ENCODE measurements at places on chromosomes 1 and 21. TPM values are rescaled to one million over a fixed set of nuclear protein-coding genes. Genes with fewer than 3 reads are reported as not detected.

The MAP3K21 gene
- total RNA-seq: 1.3 TPM

The LCE2B gene
- total RNA-seq: not detected

GRCh38 chr1:156079762-156080161 lies 2.5 kb downstream of the MEX3A start:
- DNase-seq: no peak

DNA sequence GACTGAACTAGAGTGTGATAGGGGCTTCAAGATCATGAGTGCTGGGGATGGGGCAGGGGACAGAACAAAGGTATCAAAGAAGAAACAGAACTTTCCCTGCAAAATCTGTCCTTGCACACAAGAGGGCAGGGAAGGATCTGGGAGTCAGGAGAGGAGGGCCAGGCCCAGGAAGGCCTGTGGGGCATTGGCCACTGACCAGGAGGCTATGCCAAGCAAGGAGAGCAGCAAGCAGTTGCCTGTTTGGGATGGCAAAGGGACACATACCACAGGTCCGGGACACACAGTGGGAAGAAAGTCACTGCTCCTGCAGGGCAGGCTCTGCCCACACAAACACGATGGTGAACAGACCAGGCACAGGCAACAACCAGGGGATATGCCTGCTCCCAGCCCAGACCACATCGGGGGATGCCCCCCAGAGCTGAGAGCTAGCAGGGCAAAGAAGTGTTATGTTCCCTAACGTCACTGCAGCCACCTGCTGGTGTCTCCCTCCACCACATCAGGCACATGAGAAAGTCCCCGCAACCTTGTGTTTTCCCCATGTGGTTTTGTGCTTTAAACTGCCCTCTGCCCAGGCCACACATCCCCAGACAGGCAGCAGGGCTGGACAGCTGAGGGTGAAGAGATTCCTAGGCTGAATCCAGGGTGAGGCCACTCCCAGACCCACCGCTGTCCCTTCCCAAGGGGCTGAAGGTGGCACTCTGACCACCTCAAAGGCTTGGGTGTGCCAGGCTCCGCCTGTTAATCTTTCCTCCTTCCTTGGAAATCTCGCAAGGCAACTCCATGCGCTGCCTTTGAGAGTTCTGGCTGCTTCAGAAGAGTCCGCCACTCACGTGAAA lies 53.6 kb downstream of the KIF21B start:
- no peak for DNase-seq

GRCh38 chr1:40784771-40785151 lies 1.2 kb downstream of the KCNQ4 start:
- DNase-seq: no peak

- DNase-seq: peak; percentile 53
These were observed 594 bp downstream of the HDGF start for GRCh38 chr1:156750711-156751450.

- peak; percentile 91 for DNase-seq
These were observed 1.2 kb upstream of the DHRS3 start for GRCh38 chr1:12618965-12619791.

- DNase-seq: no peak
These were observed 1.9 kb downstream of the GALE start for GRCh38 chr1:23798662-23799142.

GRCh38 chr1:104953555-104953954 lies 1203.9 kb downstream of the AMY1C start:
- DNase-seq: no peak

Measured in fibroblast of villous mesenchyme (primary cell).